Stimulated activated naive CD4-positive, alpha-beta T cell (primary cell): ENCODE measurements at places on chromosomes 7 and 10.

- DNase-seq, result no peak
Observed at GRCh38 chr7:97871659-97872024, 566 bp downstream of the ASNS start.

- DNase-seq, result no peak
Observed at GRCh38 chr10:96365571-96365970, 6.8 kb upstream of the OPALIN start.

GRCh38 chr10:821322-821721 lies 110.2 kb downstream of the LARP4B start:
- no peak for DNase-seq

GRCh38 chr7:98674461-98674860 lies 57.4 kb downstream of the NPTX2 start:
- no peak for DNase-seq

DNA sequence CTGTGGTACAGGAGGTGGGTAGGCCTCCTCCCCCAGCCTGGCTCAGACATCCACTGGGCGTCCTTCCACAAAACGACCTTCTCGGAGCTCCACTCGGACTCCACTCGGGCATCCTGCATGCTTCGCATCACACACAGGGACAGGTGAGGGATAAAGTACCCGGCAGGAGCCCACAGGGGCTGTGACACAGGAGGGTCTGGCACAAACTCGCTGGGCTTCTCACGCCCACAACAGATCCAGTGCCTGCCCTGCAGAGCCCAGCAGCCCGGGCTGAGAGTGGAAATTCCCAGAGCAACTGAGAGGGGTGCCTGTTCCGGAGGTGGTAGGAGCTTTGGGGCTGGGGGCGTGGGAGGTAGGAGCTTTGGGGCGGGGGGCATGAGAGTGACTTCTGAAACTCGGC lies 108.4 kb downstream of the MKI67 start:
- no peak for DNase-seq

DNA sequence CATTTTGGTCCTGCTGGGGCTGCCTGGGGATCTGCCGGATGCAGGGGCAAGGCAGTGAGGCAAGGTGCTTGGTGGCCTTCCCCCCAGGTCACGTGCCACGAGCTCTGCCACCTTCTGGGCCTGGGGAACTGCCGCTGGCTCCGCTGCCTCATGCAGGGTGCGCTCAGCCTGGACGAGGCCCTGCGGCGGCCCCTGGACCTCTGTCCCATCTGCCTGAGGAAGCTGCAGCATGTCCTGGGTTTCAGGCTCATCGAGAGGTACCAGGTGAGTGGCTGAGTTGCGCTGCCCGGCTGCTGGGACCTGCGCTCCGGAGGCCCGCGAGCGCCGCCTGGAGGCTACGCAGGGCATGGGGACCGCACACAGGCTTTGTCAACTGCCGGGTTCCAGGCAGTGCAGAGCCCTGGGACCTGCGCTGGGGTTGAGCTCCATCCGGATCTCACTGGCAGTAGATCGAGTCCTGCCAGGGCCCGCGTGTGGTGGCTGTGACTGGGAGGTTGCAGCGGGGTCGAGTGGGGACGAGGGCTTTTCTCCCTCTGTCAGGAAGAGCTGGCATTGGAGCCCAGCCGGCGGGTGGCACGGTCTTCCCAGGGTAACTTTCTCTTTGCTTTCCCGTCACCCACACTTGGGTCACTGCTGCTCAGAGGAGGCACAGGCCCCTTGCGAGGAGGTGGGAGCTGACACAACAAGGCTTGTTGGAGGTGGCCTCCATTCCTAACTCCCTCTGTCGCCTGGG lies 21.7 kb downstream of the AMZ1 start:
- peak; percentile 64 for DNase-seq

- no peak for DNase-seq
Observed at GRCh38 chr10:84076047-84076388, 63.3 kb upstream of the GHITM start.

- DNase-seq, result no peak
Observed at GRCh38 chr7:45146531-45147379, 10.8 kb upstream of the RAMP3 start.

DNA sequence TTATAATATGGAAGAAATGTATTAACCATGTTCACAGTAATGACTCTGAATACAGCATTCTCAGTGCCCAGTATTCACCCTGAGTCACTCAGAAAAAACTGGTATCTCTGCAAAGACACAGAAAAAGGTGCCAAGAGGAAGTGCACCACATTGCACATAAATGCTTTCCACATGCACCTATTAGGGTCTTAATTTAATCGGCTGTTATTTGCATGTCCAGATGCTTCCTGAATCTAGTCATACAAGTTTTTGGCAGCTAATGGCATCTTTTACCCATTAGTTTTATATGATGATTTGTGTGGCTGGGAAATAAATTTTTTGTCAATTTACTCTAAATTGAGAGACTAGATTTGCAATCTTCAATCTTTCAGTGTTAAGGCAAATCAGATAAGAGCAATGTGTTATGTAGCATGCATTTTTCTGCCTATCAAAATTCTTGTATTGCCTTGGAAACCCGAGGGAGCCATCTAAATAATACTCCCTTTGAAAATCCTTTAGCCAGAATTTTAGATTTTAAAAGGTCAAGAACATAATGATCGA lies 58.2 kb downstream of the ZNF680 start:
- DNase-seq, result no peak

DNA sequence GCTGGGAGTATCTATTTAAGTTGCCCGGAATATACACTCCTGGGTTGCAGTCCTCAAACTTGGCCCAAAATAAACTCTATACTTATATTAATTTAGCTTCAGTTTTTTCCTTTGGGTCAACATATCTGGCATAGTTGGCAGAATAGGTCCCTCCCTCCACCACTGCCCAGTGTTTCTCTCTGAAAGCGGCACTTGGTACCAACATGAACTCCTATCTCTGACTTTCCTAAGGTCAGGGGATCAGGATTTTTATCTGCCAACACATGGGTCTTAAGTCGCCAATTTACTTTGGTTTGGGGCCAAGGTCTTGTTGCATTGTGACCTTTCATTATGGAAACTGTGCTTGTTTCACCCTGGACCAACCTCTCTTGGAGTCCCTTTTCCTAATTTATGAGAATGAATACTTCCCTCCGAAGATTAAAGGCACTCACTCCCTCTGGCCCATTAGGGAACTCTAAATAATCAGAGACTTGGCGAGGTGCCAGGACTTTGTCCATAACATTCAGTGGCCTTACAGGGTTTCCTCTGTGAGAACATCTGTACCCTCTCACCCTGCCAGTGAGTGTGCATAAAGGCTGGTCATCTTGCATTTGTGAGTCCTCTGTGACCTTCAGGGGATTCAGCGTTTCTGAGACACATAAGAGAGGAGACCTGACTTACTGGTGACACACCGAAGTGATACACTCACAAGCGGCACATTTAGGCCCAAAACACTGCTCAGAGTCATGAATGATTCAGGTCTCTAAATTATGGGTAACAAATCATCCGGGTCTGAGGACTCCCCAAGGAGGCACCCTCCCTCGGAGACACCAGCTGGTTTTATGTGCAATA lies 19.7 kb upstream of the FKBP9 start:
- no peak for DNase-seq

- no peak for DNase-seq
Observed at GRCh38 chr7:55241958-55242357, 123.2 kb upstream of the LANCL2 start.

- no peak for DNase-seq
Observed at GRCh38 chr7:72754312-72754711, 73.7 kb downstream of the TYW1B start.

GRCh38 chr10:61151059-61151458 lies 207.1 kb upstream of the RHOBTB1 start:
- no peak for DNase-seq

DNA sequence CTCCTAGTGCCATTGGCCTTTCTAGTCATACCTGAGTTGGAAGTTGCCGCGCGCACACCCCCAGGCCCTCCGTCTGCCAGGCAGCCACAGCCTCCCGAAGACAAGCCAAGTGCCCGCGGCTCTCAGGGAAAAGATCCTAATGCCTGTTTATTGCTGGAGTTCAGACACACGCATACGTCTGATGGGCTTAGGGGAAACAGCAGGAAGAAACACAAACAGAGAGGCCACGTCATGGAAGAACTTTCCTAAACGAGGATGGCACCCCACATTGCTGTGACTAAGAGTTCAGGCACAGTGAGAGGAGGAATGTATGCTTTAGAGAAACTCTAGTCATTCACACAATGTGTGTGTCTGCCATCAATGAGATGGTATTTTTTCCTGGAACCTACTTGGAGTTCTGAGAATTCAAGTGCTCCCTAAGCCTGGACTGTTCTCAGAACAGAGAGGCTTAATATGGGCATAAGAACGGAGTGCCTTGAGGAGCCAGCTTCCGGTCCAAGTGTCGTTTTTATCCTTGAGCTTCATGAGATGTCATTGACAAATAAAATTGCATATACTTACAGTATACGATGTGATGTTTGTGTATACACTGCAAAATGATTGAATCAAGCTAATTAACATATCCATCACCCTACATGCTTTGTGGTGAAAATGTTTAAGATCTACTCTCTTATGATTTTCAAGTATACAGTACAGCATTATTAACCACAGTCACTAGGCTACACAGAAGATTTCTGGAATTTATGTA lies 11.6 kb upstream of the RBP3 start:
- no peak for DNase-seq

- no peak for DNase-seq
Observed at GRCh38 chr10:77907900-77908717, 18.4 kb downstream of the DLG5 start.

- no peak for DNase-seq
Observed at GRCh38 chr10:31490858-31491504, 172.0 kb downstream of the ZEB1 start.

DNA sequence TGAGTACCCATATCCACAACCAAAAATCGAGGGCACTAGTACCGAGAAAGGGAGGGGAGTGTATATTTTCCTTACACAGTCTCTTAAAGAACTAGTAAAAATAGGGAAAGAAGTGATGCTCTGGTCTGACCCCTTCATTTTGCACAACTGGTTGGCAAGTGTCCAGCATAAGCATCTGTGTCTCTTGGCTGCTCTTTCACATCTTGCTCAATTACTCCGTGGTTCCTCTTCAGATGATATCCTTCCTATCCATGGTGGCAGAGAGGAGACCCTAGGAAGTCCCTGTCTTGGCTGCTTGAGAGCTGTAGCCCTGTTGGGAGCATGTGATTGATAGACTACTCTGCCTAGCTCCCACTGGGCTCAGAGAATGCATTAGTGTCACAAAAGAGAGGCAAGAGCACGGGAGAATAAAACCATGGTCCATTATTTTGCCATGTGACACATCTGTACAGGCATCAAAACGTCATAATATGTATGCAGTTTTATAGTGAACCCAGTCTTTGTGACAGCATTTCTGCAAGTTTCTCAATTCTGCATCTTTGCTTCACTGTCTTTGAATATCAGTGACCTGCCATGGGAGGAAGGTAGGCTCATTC lies 111.8 kb upstream of the ANKRD1 start:
- no peak for DNase-seq

- DNase-seq, result no peak
Observed at GRCh38 chr10:68121852-68122251, 12.6 kb downstream of the MYPN start.

DNA sequence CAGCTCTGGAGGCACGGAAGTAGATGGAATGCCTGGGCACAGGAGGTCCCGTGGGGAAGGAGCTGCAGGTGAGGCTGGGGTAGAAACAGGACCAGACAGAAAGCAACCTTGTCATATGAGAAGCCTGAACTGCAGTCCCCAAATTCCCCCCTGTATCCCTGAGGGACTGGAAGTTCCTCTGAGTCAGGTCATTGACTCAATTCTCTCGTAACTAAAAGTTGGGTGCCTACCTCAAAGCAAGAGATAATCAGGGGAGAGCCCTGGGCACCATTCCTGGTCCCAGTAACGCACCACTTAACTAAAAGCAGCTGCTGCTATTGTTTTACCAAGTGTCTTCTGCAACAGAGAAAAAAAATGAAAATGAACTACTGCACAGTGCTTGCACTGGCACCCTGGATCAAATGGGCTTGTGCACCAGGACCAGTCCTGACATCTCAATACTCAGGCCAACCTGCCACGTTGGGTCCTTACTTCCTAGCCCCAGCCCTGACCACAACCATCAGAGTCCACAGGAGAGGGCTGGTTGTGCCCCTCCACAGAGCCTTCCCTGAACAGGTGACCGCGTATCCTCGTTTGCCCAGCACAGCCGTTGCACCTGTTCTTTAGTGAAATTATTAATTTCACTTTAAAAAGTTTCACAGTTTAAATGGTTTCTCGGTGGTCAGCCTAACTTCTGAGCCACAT lies 79.3 kb downstream of the GRID1 start:
- no peak for DNase-seq

- DNase-seq, result peak; percentile 40
Observed at GRCh38 chr7:102426268-102427018, 6.9 kb upstream of the ORAI2 start.

GRCh38 chr7:143272871-143273270 lies 9.6 kb downstream of the GSTK1 start:
- DNase-seq, result no peak

DNA sequence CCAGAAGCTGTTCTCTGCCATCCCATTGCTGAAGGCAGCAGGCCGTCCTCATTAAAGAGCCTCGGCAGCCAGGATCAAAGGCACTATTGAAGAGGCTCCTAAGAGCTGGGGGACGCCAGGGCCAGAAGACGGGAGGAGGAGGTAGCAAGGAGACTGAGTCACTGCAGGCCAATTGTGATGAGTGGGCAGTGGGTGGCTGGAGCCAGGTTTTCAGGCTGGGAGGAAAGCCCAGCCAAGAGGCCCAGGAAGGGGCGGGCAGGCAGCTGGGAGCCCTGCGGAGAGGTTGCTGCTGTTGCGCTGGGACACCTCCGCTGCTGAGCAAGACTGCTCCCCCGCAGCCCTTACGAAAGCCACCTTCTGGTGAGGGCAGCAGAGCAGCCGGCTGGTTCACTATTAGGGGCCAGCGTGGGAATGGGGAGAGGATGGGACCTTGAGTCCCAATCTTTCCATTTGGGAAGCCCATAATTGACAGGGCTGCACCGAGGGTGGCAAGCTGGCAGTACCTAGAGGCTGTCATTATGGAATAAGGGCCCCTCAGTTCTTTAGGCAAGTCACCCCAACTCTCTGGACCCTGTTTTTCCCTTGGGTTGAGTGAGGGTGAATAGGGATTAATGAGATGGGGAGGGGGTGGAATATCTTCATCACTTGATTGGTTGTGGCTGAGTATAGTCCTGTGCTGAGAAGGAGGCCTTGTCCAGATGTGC lies 48.4 kb downstream of the UNC5B start:
- no peak for DNase-seq

DNA sequence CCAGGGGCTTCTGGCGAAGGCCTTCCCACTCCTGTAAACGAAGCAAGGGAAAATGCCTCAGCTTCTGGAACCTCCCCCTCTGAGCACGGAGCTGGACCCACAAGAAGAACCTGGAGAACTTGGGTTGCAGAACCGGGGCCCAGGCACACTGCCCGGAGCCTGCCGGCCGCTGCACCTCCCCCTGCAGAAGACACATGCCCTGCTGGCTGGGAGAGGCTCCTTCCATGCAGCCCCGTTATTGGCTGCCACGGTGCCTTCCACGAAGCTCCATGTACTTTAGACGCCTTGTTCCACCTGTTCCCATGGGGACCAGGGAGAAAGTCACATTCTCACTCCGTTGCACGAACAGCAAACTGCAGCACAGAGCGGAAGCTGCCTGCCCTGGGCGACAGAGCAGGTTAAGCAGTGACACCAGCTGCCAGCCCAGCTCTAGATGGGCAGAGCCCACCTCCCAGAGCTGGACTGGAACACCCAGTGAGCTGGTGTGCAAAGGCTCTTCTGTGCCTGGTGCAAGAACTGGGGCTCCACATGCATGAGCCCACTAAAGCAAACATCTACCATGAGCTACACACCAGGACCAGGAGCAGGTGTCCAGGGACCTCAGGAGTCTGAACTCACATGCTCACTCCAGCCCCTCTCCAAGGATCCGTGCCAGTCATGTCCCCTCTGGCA lies 70.1 kb downstream of the TNS3 start:
- DNase-seq, result no peak

- no peak for DNase-seq
Observed at GRCh38 chr7:128172963-128173362, 68.1 kb upstream of the LEP start.
